Stimulated activated CD8-positive, alpha-beta memory T cell treated with anti-CD3 and anti-CD28 coated beads, Interleukin-2, amount 100 ng/mL, for 1 hour (primary cell): ENCODE measurements at places on chromosomes 5 and 9.

DNA sequence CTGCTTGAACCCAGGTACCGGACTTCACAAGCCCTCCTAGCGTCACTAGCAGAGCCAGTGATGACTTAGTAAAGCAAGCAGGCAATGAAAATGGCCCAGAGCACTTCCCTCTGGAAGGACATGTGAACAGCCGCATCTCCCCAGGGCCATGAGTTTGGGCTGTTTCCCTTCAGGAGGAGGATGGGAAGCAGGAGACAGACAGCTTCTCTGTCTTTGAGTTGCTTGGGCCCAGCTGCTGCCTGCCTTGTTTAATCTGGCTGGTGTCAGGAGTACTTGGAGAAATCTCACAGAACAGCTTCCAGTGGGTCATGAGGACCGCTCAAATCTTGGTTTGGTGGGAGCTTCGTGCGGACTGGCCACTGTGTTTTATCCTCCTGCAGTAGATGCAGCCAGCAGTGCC is 25.4 kb upstream of the WWC1 start:
- no peak for DNase-seq

DNA sequence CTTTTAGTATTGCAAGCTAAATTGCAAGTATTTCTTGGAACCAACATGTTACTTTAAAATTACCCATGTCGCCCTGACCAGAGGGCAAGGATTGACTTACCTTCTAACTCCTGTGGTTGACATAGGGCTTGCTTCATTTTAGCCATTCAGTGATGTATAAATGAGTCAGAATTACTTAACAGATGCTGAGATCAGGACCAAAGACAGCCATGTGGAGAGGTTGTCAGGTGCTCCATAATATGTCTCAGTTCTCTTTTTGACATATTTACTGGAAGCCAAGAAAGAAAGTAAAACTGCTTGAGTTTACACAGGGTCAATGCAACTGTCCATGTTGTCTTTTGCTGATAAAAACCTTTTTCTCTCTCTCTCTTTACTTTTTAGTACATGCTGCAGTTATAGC is 33.2 kb downstream of the F2RL2 start:
- no peak for DNase-seq

DNA sequence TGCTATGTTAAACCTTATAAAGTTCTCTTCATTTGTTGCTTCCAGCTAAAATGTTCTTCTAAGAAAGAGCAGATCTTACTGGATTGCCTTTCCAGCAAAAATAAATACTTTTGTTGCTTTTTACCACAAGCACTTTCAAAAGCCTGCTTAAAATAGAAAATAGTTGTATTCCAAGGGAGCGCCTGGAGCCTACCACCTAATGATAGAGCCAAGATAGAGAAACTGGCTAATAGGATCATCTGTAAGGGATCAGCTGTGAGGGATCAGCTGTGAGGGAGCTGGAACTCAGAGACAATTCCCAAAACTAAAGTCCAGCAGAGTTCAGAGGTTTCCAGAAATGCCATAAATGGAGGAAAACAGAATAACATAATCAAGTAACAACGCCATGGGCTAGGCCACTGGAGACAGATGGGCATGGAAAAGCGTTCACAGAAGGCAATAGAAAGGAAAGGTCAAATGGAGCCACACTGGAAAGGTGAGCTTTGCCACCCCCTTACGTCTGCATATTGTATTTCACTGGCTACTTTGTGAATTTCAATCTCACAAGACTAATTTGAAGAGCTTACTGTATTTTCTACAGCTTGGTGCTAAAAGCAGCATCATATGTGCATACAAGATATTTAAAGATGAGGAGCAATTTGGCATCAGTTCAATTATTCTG is 140.6 kb upstream of the TLE4 start:
- no peak for DNase-seq

- no peak for DNase-seq
Observed at GRCh38 chr5:74810915-74811314, 43.9 kb downstream of the NSA2 start.

DNA sequence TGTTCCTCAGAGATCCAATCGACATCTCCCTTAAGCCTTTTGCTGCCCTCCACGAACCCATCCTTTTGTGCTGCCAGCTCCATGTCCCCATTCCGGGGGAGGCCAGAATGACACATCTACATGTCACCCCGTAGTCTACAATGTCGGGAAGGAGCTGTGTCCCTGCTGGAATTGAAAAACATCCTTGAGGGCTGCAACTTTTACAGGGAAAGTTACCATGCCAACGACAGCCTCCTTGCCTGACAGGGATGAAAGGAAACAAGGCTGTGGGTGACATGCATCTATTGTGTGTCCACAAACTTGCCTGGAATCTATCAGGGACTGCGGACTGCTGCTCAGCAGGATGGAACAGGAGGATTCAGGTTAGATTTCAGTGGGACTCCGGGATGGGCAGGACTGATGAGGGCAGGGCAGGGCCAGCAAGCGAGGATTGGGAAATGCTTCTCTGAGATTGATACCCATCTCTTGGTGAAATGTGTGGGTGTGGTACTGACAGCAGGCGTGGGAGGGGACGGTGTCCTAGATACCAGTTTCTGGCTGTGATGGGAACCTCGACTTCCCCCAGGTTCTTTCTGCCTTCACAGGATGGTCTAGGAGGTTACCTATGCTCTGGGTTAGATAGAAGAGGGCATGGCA is 25.5 kb downstream of the EGR1 start:
- DNase-seq = no peak

DNA sequence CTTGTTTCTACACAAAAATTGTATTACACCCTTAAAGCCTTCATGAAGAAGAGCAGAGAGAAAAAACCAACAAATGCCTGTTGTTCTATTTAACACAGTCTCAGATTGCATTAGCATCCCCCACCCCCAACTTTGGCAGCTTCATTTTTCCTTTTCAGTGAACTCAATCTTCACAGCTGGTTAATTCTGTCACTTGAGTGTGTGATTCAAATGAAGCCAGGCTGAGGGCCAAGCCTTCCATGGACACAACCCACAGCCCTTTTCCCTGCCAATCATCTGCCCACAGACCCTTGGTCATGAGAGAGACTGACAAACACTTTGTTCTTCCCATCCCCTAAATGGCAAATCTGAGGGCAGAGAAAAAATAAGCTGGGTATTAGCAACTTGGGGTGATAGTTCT is 217.5 kb upstream of the NMUR2 start:
- DNase-seq = no peak

DNA sequence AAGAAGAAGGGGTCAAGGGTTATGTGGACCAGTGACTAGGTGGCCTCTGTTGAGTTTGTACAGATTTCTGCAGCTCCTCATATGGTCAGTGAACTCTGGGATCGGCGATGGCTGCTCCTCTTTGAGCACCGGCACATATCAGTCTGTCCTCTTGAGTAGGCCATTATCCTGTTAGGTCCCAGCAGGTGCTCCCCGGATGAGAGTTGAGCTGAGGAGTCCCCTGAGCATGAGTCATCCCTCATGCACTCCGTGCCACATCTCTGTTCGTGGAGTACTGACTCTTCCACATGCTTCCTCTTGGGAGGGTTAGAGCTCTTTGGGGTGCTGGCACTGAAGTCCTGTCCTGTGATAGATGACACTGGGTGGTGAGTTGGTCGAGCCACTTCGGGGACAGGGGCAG is 143.7 kb downstream of the PTTG1 start:
- no peak for DNase-seq

- no peak for DNase-seq
Observed at GRCh38 chr5:15421381-15421780, 78.6 kb upstream of the FBXL7 start.

- DNase-seq = no peak
Observed at GRCh38 chr9:27701016-27701415, 127.7 kb upstream of the C9orf72 start.

GRCh38 chr5:150609843-150610584 is 30.4 kb upstream of the SYNPO start:
- no peak for DNase-seq

DNA sequence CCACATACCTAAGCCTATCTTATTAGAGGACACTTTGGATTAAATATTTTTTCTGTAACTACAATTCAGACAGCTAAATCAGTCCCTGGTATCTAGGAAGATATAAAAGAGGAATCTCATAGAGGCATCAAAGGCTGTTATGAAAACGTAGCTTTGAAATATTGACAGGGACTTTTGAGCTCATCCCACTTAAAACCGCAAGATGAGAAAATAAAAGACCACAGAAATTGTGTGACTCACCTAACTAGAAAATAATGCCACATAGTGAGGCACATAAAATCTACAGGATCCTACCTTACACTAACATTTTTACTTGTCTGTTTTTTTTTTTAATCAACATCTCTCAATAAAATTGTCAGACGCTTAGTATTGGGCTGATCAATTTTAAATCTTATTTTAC is 686.5 kb upstream of the COX7C start:
- no peak for DNase-seq

- no peak for DNase-seq
Observed at GRCh38 chr5:139903450-139903794, 107.8 kb downstream of the PSD2 start.

DNA sequence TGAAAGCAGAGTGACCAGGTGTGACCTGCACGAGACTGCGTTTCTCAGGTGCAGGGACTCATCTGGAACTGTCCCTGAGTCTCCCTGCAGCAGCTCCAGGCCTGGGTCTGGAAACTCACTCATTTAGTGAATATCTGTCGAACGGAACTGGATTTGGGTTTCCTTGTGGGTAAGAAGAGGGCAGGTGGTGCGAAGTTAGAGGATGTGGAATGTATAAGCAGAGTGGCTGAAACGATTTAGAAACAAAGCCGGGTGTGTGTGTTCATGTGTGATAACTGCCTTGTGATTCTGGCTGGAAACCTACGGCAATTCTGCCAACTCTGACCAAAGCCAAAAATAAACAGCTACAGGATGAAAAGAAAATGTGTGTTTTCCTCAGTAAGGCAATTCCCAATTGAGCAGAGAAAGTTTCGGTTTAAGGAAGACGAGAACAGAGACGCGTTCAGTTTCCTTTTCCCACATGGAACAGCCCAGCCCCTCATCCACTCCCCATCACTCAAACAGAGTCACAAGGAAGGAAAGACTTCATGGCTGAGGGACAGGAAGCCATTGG is 130.3 kb downstream of the NSG2 start:
- DNase-seq = no peak

DNA sequence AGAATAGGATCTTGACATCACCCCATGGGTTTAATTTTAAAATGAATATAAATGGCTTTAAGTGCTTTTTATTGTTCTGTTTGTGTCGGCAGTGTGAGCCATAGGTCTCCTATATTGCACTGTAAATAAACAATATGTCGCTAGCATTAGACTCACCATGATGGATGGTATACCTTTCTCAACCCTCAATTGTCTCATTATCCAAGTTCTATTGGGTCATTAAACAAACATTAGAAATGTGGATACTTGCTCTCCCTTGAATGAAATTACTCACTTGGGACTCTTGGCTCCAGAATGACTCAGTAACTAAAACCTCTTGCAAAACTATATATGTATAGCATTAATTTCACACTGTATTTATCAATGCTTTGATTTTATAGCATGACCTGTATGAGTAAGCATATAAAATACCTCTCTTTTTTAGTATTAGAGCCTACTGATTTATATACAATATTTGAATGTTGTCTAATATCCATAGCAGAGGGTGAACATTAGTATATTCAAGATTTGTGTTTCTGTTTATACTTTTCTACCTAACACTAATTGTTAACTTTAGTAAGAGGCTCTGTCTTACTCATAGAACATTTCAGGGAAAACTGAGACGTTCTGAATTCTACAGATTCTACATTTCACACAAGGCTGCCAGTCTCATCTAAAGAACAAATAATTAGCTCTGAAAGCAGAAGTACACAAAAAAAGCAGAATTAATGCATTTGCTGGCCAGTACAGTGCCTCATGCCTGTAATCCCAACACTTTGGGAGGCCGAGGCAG is 303.8 kb upstream of the PRR16 start:
- no peak for DNase-seq

DNA sequence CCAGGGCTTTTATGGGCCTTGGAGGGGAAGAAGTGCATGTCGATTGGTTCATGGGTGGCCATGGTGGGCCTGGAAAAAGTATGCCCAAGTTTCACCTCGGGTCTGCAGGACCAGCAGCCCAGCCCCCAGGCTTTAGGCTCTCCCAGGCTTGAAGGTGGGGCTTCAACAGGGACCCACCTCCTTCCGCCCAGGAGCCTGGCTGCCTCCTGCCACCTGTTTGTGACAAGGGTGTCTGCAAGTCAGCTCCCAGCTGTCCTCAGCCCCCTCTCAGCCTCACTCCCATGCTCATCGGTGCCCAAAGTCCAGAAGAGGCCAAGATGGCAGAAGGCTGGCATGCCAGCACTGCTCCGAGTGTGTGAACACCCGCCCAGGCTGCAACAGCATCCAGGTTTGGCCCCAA is 1063.2 kb upstream of the ACO1 start:
- no peak for DNase-seq

- no peak for DNase-seq
Observed at GRCh38 chr9:137454597-137455358, 4.4 kb downstream of the NSMF start.

DNA sequence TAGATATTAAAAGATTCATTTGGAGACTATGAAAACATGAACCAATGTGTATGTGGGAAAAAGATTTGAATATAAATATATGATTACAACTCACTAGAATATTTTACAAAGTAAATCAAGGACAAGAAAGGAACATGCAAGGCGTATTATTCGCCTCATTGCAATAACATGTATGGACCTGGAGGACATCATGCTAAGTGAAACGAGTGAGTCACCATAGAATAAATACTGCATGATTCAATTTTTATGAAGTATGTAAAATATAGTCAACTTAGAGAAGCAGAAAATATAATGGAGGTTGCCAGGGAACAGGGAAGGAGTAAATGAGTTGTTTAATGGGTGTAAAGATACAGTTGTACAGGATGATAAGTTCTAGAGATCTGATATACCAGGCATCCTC is 4.9 kb downstream of the TXNDC8 start:
- DNase-seq = no peak

DNA sequence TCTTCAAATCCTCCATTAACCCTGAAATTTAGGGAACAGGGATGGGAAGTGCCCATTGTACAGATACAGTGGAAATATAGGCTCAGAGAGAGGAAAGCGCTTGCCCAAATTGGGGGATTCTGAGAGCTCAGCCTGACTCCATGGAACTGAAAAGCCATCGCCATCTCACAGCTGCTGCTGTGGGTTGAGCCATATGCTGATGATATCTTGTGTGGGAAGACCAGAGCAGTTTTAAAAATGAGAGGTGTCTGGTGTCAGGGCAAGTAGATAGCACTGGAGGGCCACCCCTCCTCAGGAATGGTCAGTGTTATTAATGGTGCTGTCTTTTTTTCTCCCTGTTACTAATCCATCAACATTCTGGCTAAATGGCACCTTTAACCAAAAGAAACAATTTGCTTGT is 50.9 kb upstream of the C5orf58 start:
- no peak for DNase-seq

GRCh38 chr9:77960356-77961153 is 71.1 kb downstream of the GNAQ start:
- no peak for DNase-seq

DNA sequence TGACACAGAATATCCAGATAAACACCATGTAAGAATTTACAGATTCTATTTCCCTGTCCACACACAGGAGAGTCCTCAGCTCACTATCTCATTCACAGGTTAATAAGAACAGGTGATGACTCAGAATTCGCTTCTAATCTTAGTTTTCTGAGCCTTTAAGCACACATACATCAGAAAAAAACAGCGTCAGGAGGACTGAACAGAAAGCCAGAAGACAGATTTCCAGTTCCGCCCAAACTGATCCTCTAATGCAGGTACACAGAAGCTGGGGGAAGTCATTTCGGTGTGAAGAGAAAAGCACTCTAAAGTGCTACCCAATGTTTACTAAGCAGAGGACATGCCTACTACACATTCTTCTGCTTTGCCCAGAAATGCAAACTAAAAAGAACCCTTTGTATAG is 1.6 kb downstream of the CEMIP2 start:
- no peak for DNase-seq

- no peak for DNase-seq
Observed at GRCh38 chr9:15606643-15607472, 54.0 kb downstream of the CCDC171 start.
